HFFc6 (cell line): ENCODE measurements at places on chromosomes 6 and 20. TPM values are rescaled to one million over a fixed set of nuclear protein-coding genes. Genes with fewer than 3 reads are reported as not detected.

Gene STXBP5
- 29.7 to 35.6 TPM (median 31.8 TPM) in 3 replicates for total RNA-seq

Gene CDSN
- total RNA-seq = not detected in 3 replicates

Gene CNBD2
- total RNA-seq = 1.4 to 2.7 TPM (median 2.1 TPM) in 3 replicates

Gene SIRPD
- not detected in 3 replicates for total RNA-seq

Gene CYP39A1
- total RNA-seq = not detected in 3 replicates

Gene KLC4
- total RNA-seq = 11.5 to 18.2 TPM (median 11.8 TPM) in 3 replicates

Gene BAG2
- total RNA-seq = 25.5 to 31.6 TPM (median 26.4 TPM) in 3 replicates

Gene OR2J3
- not detected in 3 replicates for total RNA-seq

Gene EDN3
- not detected in 3 replicates for total RNA-seq

Gene HLA-DRA
- not detected in 3 replicates for total RNA-seq

Gene SSTR4
- not detected in 3 replicates for total RNA-seq

Gene RIPPLY2
- total RNA-seq = not detected in 3 replicates

GRCh38 chr6:99882128-99882702 is 111.8 kb downstream of the MCHR2 start:
- DNase-seq = no peak

GRCh38 chr6:118335325-118335816 is 212.7 kb upstream of the PLN start:
- no peak for DNase-seq

DNA sequence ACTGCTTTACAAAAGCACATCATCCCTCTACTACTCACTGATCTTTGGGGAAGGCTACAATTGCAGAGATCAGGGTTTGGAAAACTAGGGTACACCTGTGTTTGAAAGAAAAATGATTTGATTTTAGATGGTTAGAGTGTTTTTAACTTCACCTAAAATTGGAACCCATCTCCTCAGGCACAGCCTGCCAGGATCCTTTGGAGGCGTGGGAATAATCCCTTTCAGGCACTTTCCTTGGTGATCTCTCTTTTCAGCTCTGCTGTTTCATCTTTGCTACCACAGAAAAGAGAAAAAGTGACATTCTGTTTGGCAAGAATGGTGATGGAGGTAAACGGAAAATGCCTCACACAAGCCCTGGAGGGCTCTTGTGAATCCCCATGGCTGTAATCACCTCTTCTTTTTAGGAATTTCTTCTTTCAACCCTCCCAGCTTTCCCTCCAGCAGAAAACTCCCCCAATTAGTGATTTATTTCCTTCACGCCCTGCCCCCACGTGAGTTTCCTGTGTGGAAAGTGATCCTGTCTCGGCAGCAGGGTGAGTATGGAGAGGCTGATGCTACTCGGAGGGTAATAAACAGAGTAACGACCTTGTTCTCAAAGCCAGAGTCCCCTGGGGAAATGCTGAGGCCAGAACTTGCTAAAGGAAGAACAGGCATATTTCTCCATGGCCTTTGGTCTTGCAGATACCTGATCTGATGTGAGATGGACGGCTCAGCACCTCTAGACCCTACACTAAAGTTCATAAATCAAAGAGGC is 9.2 kb downstream of the KCNG1 start:
- no peak for DNase-seq

- DNase-seq = no peak
Measured at GRCh38 chr20:51959066-51959542, 156.8 kb upstream of the SALL4 start.

DNA sequence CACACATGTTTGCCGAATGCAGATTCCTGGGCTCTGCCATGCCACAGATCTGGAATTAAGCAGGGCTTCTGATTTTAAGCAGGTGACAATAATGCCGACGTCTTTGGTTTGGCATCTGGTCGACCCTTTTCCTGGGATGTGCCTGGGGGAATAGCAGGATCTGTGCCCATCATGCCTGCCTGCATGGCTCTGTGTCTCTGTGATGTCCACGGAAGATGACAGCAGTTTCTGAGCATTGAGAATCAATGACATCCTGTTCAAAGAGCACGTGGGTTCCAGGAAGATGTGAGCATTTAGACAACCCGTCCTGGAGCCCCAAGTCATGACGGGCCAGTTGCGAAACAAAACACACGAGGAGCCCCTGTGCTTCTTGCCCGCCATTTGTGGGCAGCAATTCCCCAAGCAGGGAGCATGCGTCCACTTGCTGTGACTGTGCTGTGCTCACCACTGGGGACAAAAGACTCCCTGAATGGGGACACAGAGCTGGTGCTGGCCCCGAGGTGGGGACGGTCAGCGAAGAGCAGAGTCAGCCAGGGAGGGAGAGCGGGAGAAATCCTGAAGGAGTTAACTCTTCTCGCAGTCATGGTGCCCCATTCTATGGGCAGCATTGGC is 110.1 kb downstream of the ERMARD start:
- DNase-seq = no peak

GRCh38 chr6:23036406-23036983 is 467.1 kb downstream of the HDGFL1 start:
- no peak for DNase-seq

DNA sequence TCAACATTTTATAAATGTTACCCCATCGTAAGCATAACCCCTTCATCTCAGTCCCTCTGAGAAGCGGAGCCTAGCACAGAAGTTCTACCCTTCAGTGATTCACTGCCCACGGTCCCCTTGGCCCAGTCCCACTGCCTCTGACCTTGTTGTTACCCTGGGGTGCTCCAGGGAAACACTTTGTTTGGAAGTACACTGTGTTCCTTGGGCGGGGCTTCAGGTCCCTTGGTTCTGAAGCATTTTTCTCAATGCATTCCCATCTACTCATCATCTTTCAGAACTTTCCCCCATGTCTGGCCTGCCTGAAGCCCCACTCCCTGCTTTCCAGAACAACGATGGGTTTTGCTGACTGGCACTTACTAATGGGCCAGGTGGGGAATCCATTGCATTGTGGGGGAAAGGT is 296.2 kb downstream of the FOXA2 start:
- DNase-seq = no peak

- no peak for DNase-seq
Measured at GRCh38 chr6:170273191-170273590, 17.7 kb downstream of the DLL1 start.

- no peak for DNase-seq
Measured at GRCh38 chr6:44782892-44783291, 395.4 kb downstream of the CDC5L start.

GRCh38 chr20:58996226-58996611 is 10.8 kb downstream of the CTSZ start:
- no peak for DNase-seq

DNA sequence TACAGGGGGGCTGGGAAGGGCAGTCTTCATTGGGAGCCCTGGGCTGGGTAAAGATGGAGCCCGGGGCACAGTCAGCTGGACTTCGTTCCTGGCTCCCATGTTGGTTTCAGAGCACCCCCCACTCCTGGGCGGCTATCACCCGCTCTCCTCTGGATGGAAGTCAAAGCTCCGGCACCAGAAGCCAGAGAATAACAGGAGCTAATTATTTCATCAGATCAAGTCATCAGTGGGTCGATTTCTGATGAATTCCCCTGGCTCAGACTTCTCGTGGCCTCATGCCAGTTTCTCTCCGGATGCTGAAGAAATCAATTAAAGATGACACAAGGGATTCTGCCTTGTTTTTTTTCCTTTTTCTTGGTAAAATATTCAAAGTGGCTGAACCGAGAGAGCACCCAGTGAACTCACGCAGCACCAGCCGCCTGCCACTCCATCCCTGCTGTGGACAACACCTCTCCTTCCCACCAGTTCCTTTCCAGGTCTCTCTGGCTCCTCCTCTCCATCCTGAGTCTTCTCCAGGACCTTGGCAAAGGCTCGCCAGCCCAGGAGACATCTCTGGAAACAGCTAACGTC is 22.5 kb downstream of the SULF2 start:
- no peak for DNase-seq

DNA sequence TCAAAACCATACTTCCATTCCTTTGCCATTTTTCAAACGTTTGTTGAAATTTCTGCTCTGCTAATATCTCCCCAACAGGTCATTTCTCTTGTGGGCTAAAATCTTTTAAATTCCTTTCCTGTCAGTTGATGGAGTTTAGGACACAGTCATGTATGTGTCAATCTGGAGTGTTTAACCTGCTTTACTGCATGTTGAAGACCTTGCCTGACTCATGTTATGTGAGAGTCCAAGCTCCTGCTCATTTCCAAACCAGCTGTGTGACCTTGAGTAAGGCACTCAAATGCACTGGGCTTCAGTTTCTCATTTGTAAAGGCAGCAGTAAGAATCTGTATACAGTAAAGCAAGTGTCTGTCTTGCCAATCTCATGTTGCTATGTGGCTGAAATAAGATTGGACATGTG is 171.9 kb upstream of the SPACA1 start:
- no peak for DNase-seq
